ENCODE measurements at places on chromosomes 3 and 15.

GRCh38 chr3:171813897-171814460, 3.7 kb upstream of the PLD1 start:
- DNase-seq = no peak

- no peak for DNase-seq
Observed at GRCh38 chr3:197209366-197210260, 88.8 kb downstream of the DLG1 start.

- no peak for DNase-seq
Observed at GRCh38 chr3:106063909-106064308, 195.1 kb upstream of the CBLB start.

GRCh38 chr3:41848753-41849574, 112.9 kb downstream of the ULK4 start:
- no peak for DNase-seq

DNA sequence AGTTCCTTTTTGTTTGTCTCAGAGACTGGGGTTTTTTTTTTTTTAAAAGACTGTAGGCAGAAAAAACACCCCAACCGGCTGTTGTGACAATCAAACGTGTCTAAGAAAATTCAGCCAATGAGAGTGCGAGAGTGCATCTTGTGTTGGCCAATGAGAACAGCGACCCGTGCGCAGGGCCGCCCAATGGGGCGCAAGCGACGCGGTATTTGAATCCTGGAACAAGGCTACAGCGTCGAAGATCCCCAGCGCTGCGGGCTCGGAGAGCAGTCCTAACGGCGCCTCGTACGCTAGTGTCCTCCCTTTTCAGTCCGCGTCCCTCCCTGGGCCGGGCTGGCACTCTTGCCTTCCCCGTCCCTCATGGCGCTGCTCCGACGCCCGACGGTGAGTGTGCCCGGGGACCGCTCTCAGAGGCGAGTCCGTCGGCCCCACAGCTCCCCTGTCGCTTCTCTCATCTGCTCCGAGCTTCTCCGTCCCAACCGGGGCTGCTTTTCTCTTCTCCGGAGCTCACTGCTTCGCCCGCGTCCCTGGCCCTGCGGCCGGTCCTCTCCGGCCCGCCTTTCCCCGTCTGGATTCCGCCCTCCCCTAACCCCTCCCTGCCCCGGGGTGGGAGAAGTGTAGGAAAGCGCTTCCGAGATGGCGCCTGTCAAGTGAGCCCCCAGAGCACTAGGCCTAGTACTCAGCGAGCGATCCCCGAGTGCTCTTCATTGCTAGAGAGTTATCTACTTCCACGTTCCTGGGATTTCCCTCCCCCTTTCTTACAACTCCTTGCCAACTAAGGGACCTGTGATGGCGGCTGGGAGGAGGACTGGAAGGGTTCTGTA, at the start of gene CCNB2:
CCNB2 (plus strand) TSS at position 235 of the 821 bp plus-strand sequence; CDS start at position 358, 123 bp downstream.
- DNase-seq = peak; percentile 95

DNA sequence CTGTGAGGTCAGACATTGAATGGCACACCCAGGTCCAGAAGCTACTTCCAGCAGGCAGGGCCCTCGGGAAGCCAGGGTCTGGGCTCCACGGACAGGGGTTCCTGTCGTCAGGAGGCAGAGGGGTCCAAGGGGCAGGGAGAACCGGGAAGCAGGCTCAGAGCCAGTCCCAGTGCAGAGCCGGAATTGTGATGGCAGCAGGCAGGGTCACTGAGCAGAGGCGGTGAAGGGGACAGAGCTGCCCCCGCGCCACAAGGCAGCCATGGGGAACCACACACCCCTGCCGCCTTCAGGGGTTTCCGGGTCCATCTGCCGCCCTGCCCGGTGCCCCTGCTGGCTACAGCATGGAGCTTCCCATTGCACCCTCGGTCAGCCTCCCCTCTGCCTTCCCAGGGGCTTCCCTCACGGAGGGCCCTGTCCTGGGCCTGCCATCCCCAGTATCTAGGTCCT, 136.9 kb downstream of the NSMCE3 start:
- no peak for DNase-seq
